ENCODE measurements at places on chromosomes 1 and 21.

DNA sequence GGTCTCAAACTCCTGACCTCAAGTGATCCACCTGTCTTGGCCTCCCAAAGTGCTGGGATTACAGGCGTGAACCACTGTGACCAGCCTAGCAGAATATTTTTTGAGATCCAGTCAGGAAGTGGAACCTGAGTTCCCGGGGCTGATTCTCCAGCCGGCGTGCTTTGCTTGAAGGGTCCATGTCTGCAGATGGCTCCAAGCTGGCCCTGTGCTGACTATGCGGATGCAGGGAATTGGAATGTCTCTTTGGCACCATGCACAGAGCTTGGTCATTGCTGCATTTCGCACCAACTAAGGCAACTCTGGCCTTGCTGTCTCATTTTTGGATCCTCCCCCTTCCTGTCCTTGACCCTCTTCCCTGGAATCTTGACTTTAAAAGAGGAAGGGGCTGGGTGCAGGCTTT is 28.1 kb downstream of the ARHGEF10L start:
- no peak for DNase-seq

DNA sequence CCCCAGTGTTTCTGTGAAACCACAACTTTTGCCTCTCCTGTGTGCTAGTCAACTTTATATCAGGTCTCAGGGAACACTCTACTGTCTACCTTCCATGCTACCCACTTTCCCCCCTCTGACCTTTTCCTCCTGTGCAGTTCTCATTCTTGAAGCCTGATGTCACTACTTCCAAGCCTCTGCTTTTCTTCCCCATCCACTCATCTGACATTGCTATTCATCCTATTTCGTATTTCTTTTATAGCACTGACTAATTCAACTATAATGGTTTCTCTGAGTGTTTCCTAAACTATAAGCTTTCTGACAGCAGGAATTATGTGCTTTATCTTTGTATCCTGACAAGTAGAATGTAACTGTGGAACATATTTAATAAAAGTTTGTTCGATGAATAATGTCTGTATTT is 18.2 kb upstream of the DPH5 start:
- no peak for DNase-seq

DNA sequence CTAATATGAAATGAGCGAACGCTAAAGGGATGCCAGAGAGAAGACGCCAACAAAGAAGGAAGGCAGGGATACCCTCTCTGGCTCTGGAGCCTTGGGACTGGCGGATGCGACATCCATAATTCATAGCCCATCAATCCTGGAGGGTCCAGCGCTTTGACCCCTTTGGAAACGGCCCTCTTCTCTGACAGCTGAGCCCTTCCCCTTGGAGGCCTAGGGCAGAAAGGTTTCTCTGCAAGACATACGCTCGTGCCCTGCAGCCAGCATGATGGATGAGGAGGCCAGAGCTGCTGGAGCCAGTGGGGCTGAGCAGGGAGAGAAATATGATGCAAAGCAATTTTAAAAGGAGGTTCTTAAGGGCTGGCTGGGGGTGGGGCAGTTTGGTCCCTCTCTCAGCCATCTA is 22.2 kb downstream of the OPTC start:
- DNase-seq = no peak

- DNase-seq = no peak
Observed at GRCh38 chr1:26863685-26864077, 732 bp downstream of the SFN start.

- DNase-seq = no peak
Observed at GRCh38 chr1:193588311-193589082, 402.1 kb upstream of the B3GALT2 start.

DNA sequence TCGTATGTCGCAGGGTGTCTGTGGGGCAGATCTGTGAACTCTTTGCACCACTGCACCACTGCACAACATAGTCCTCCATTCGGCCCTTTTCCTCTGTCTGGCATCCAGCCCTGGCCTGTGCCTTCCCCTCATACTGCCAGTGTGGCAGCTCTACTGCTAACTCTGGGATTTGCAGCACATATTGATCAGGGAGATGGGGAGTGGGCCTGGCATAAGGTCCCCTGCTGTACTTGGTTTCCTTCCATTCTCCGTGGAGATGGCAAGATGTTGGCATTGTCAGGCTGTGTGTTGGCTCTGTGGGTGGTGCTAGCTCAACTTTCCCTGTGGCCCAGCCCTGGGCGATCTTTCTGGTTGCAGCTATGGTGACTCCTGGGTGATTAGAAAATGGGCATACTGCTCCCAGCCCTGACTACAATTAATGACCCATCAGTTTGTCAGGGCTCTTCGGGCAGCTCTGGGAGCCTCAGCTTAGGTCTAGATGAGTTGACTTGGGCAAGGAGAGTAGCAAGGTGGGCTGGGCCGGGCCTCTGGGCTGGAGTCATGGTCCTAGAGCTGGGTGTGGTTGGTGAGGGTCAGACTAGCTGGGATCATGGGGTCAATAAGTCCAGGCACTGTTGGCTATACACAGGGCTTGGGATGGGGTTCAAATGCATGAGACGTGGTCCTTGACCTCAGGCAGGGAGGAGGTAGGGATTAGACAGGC is 11.4 kb downstream of the PTPRU start:
- no peak for DNase-seq

GRCh38 chr1:235502601-235503402 is 1.4 kb downstream of the B3GALNT2 start:
- DNase-seq = no peak

GRCh38 chr21:35529171-35529863 is 480.2 kb upstream of the RUNX1 start:
- DNase-seq = no peak

GRCh38 chr21:43611598-43612369 is 47.5 kb downstream of the HSF2BP start:
- DNase-seq = no peak

GRCh38 chr1:6688001-6688400 is 13.6 kb downstream of the DNAJC11 start:
- no peak for DNase-seq

GRCh38 chr1:51734896-51735745 is 118.2 kb downstream of the OSBPL9 start:
- no peak for DNase-seq
